ENCODE measurements at places on chromosomes 7 and 10. TPM values are rescaled to one million over a fixed set of nuclear protein-coding genes. Genes with fewer than 3 reads are reported as not detected.

DNA sequence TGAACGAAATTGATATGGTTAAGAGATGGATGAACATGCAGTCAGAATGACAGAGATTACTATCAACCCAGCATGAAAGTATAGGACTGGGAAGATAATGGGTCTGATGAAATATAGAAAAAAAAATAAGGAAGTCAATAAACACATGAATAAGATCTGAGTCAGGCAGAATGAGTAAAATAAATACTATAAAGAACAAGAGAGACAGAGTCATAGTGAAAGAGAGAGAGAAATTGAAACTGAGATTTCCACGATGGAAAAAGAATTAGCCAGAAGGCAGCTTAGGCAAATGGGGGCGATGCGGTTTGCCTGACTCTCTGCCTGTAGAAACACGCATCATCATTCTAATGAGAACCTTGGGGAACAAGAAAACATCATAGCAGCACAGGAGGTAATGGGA is 26.6 kb downstream of the SEMA3D start:
- DNase-seq: no peak

DNA sequence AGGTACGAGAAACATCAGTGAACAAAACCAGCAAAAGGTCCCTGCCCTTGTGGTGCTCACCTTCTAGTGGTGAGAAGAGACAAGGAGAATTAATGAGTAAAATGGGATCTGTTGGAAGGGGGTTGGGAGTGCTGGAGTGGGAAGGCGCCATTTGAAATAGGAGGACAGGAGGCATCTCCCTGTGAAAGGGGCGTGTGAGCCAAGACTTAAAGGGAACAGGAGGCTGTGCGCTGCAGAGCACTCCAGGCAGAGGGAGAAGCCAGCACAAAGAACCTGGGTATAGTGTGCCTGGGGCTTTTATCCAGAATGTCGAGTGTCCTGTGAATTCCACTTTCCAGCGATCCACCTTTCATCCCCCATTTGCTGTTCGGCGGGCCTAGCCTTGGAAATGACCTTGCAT is 497.9 kb upstream of the GALNT17 start:
- DNase-seq: no peak

DNA sequence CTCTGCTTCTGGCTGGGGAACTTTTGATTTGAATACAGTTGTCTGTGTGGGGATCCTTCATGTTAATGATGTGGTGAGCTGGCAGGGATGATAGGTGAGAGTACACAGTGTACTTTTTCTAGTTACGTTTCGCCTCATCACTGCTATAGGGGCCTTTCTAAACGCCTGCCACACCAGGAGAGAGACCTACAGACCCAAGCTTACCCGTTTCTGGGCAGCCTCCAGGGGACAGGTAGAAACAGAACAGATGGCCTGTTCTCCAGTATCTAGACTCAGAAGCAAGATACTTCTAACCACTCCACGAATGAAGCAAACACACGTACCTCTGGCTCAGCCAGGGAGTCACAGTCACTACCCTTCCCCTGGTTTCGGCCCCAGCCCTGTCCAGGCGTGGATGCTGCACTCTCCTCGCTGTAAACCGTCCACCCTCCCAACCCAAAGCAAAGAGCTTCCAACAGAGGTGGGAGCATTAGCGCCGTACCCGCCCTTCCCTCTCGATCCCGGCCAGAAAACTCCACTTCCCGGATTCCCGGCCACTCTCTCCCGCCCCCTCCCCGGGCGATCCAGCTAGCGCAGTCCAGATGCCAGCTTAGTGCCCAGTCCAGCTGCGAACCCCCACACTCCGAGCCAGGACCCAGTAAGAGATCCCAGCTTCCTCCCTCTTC is 1.2 kb downstream of the CCDC6 start:
- DNase-seq: no peak

- DNase-seq: no peak
Observed at GRCh38 chr7:129798616-129799349, 154.0 kb downstream of the UBE2H start.

- DNase-seq: no peak
Observed at GRCh38 chr10:78341953-78342614, 308.4 kb downstream of the RPS24 start.

- DNase-seq: no peak
Observed at GRCh38 chr7:151137076-151137675, 30.3 kb downstream of the GBX1 start.

DNA sequence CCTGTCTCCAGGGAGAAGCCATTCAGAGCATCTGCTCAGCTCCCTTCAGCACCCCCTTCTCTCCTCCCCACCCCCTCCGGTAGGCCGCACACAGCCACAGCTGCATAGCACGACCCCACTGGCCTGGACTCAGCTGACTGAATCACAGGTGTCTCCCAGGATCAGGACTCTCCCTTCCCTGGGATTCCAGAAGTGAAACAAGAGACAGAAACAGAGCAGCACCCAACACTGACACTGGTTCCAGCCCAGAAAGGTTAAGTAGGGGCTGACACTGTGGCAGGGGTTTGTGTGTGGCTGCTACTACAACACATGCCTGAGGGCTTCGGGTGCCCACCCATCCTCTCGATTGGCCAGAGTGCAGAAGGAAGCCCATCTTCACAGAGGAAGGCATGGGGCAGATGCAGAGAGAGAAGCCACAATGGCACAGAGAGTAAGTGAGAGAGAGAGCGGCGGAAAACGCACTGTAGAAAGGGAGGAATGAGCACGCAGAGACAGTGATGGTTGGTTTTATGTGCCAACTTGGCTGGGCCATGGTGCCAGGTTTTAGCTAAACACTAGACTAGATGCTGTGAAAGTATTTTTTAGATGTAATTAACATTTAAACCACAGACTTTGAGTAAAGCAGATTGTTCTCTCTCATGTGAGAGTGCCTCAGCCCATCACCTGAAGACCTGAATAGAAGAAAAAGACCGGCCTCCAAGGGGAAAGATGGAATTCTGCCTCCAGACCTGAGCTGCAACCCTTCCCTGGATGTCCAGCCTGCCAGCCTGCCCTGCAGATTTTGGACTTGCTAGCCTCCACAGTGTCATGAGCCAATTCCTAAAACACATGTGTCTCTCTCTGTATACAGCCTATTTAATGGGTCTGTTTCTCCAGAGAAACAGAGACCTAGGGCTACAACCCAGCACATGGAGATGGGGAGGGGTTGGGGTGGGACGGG is 107.5 kb downstream of the GRB10 start:
- no peak for DNase-seq

DNA sequence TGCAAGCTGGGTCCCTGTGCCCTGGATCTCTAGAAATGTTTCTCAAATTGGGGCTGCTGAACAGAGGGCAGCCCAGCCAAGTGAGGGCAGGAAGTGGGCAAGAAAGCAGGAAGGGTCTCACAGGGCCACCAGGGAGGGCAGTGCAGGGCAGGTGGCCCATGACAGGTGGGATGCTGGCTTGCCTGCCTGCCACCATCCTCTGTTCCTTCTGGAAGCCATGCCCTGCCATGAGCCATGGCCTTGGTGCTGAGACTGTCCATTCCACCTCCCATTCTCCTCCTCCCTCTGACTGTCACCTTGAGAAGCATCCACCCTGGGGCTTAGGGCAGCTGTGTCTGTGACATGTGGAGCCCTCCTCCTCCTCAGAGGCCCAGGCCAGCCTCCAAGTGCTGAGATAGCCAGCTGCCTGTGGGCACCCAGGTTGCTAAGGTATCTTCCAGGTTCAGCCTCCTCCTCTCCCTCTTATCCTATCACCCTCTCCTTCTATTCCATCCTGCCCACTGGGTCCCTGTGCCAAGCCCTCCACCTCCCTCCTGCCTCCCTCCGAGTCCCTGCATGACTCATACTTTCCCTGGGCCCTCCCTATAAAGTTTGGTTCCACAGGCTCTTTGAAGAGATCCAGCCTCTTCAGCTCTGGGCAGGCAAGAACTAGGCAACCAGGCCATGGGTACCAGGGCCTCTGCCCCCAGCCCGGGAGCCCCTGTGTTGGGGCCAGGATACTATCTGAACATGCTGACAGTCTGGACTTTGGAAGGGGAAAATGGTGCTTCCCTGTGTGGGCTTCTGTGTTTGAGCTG is 1.3 kb downstream of the VSIR start:
- DNase-seq: no peak

DNA sequence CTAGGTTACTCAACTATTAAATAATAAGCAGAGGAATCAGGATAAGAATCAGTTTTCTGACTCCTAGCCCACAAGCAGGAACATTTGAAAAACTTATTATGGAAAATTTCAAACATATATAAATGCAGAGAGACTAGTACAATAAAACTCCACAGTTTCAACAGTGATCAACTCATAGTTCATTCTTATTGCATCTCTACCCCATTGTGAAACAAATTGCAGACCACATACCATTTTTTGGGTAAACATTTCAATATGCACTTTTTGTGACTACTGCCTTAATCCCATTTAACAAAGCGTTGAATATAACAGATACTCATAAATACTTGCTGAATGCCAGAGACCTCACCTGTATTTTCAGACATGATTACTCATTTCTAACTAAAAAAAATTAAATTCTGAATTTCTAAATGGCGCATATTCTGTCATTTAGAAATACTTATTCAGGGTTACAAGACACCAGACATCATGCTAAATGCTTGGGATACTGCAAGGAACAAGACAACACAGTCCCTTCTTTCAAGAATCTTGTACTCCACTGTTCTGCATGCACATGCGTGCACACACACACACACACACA is 11.4 kb downstream of the CDK6 start:
- DNase-seq: no peak

DNA sequence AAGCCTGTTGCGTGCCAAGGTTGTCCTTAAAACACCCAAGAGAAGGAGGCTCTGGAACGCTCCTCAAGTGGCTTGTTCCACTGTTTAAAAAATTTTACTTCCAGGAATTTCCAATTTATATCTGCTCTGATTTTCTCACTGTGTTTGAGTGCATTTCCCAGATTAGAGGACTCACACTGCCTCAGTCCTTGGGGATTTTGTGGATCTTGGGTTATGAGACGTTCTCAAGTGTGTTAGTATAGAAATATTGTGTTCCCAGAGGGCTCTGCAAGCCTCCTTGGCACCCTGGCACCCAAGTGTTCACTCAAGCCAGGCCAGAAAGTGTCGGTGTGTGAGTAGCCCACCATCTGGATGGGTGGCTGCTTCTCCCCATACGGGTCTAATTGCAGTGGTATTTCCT is 192.2 kb downstream of the SNX10 start:
- no peak for DNase-seq

DNA sequence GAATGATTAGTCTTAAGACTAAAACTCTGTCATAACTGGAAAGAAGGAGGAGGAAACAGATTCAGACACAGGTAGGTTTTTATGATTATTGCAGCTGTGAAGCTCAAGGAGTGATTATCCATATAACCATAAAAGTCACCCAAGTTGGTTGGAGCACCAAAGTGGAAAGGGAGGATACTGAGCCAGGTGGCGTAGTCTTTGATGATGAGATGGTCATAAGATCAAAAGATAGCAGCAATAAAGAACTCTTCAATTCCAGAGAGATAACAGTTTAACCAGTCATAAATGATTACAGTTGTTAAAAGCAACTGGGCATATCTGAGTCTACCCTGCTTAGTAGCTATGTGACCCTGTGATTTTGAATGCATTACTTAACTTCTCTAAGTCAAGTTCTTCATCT is 8.4 kb downstream of the ABCB1 start:
- no peak for DNase-seq

DNA sequence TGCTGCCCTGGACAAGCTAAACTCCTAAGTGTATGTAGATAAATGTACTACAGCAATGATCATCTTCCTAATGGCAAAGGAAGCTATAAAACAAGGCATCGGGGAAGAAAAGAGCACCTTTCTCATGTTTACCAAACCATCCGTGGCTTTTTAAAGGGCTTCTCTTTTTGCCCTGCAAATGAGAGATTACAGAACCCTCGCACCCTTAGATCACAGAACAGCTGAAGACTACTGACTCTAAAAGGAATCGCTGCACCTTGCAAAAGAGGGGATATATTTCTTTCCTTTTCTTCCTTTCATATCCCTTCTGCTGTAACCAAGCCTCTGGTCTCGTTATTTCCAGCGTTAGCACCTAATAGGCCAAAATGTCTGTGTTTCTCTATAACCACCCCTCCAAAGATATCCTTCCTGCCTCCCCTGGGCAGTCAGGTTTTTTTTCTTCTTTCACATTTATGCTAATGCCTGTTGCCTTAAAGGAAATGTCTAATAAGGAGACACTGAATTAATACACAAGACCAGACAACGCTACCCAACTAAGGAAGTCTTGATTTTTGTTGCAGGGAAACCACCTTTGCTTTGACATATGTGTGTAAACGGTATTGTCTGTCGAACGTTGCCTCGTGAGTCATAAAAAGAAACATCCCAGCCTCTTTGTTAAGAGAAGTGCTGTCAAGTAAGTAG is 10.5 kb downstream of the ST8SIA6 start:
- DNase-seq: no peak

- no peak for DNase-seq
Observed at GRCh38 chr7:100003711-100004661, 11.4 kb upstream of the ZKSCAN1 start.

DNA sequence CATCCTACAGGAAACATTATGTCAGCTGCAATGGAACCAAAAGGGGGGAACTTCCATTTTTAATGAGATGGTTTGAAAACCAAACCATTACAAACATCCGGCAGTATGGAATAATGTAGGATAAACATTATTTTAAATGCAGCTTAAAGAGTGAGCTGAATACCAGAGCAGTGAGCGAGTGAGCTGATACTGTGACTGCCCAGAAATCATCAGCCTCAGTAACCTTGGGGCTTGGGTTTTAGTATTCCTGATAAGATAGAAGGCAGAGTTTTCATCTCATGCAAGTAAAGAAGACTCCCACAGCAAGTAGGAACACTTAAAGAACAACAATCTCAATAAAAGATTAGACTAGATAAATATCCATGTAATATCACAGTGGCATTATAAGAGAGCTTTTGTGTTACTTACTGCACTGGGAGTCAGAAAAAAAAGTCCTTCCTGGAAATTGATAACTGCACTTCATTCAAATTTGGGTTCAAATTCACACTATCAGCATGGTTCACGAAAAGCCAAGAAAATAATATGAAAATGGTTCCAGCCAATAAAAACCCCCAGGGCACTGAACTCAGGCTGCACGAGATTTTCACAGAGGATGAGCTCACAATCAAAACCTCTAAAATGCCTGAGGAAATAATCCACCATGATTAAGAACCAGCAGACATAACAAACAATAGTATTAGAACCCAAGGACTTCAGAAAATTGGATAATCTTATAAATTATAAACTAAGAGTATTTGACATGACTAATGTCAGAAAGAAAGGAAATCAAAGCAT is 115.7 kb downstream of the MTPAP start:
- DNase-seq: no peak

- no peak for DNase-seq
Observed at GRCh38 chr7:78924581-78924980, 528.9 kb downstream of the MAGI2 start.

DNA sequence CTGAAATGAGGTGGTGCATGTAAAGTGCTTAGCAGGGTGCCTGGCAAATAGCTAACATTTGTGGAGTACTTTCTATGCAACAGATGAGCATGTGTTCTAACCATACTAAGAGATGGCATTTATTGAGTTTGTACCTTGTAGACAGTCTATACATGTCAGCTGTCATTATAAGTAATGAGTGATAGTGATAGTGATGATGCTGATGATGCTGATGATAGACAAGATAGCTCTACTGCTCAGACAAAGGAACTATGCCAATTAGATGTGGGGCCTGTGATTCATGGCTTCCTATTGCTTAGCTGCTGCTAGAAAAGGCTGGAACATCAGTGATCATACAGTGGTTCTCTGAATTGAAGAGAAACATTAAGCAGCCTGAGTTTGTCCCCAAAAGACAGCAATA is 585.8 kb downstream of the KCNMA1 start:
- no peak for DNase-seq

- peak; percentile 18 for DNase-seq
Observed at GRCh38 chr7:79272066-79272669, 181.3 kb downstream of the MAGI2 start.

Gene ADD3
- total RNA-seq: 513 TPM

Gene CDH23
- total RNA-seq: 0.04 TPM

Gene ZPBP
- 0.13 TPM for total RNA-seq

Gene CYP2C19
- not detected for total RNA-seq

Gene OGA
- 78.9 TPM for total RNA-seq
